T-helper 22 cell (primary cell): ENCODE measurements at places on chromosomes 1 and 21.

DNA sequence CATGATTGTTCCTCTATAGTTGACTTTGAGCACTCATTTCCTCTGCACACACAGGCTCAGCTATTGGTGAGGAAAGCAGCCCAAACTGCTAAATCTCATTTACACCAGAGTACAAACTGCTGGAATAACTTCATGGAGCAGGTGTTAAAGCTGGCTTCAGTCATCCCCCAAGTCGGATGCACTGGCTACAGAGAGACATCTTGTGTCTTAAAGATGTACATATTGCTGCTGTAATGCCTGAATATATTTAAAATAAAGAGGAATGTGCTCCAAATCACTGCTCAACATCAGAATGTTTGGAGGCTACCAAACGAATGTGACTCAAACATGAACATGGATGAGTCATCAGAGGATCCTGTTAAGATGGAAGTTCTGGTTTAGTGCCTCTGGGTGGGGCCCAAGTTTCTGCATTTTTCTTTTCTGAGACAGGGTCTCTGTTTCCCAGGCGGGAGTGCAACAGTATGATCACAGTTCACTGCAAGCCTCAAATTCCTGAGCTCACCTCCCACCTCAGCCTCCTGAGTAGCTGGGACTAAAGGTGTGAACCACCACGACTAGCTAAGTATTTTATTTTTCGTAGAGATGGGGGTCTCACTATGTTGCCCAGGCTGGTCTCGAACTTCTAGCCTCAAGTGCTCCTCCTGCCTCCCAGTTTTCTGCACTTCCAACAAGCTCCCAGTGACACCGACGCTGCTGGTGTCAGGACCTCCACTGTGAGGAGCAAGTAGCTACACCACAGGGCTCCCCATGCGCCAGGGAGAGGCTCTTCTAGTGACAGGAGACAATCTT, 79.0 kb upstream of the KRTAP19-8 start:
- DNase-seq = no peak

- DNase-seq = no peak
Measured at GRCh38 chr1:200338451-200338850, 71.4 kb downstream of the ZNF281 start.

GRCh38 chr1:203041351-203041932, 15.2 kb downstream of the PPFIA4 start:
- no peak for DNase-seq

DNA sequence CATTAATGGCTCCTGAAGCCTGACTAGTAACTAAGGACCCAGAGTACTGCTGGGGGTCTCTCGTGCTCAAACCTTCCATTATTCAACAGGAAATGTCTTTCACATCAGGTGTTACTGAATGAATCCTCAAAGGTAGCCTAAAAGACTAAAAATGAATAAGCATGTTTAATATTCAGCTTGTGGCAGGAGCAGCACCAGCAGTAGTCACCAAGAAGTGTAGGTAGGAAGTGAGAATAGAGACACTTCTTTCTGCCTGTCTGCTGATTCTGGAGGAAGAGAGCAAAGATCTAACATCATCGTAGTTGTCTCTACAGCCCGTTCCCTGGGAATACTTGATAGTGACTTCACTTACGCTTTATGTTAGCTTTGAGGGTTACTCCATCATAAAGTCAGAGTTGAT, 7.6 kb upstream of the SLC30A1 start:
- no peak for DNase-seq

DNA sequence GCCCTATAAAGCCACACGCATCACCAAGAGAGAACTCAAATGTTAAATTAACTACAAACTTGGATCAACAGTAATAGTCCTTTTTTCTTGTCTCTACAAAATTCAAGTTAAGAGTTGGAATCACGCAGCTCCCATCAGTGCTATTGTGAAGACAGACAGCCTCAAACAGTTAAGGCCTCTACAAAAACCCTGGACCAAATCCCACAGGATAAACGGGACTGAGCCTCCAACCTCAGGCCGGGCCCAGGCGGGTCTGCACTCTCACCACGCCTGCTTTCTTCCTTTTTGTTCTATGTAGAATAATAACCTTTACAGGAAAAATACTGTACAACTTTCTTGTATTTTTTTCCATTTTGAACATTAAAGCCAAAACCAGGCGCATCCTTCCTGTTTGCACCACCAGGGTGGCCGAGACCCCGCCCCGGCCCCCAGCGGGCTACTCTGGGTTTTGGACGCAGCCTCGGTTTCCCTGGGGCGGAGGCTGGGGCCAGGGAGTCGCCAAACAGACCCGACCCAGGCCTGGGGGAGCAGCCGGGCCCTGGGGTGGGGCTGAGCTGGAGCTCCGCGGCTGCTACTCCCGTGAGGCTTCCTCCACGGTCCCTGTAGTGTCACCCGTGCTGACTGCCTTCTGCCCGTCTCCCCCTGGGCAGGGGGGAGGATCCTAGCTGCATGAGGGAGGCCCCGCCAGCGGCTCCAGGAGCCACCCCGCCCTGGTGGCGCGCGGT, 158.4 kb downstream of the CASZ1 start:
- DNase-seq = no peak
